Large intestine (tissue), 12 donors: ENCODE measurements at places on chromosomes 13 and 19. TPM values are rescaled to one million over a fixed set of nuclear protein-coding genes. Genes with fewer than 3 reads are reported as not detected.

GRCh38 chr19:53621885-53622740 is 9.7 kb upstream of the DPRX start:
- no peak for DNase-seq

DNA sequence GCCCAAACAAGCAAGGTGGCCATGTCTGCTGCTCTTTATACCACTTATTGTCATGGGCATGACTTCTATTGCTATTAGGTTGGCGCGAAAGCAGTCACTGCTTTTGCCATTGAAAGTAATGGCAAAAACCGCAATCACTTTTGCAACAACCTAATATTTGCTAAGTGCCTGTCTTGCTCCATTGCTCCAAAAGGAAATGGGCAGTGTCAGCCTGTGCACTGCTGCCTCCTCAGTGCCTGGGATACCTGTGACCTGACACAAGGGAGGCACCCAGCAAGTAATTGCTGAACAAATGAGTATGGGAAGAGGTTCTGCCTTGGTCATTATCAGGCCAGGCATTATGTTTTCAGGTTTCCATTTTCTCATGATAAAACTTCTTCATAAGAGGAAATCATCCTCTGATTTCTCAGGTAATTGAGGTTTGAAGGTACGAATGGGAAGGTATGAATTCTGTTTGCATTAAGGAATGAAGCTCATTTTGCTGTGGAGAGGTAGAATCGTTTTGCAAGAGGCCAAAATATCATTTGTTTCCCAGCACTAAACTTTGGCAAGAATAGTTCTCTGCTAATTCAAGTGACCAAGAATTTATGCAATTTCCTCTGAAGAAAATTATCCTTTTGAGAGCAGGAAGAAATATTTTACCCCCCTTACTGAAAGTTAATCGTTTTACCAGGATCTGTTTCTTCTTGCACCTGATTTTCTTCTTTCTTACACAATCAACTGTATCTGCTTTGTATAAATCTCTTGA is 128.4 kb upstream of the SPRY2 start:
- no peak for DNase-seq

- peak; percentile 15 for DNase-seq
Measured at GRCh38 chr19:3243819-3244700, 19.6 kb downstream of the CELF5 start.

OR7C1 gene
- 0.03 TPM for polyA plus RNA-seq

HPN gene
- polyA plus RNA-seq: 309 TPM
